ENCODE measurements at places on chromosomes 6 and 20.

- DNase-seq: no peak
These were observed 151.9 kb downstream of the CFAP61 start for GRCh38 chr20:20204256-20204655.

DNA sequence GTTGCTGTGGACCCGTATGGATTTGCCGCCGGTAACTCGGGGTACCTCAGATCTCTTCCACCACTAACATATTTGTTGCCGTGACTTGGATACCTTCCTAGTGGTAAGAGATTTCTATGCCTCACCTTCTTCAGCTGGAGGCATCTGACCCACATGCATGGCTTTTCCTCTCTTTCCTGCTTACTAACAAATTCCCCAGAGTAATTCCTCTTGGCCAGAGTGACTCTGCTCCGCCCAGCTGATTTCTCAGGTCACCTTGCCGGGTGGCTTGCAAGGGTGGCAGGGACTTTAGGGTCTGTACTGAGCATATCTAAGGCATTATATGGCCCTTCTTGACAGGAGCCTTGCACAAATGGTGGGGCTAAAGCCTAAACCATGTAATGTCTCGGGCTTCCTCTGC is 38.2 kb downstream of the FAM184A start:
- no peak for DNase-seq

- DNase-seq: no peak
These were observed 147.5 kb upstream of the TCF21 start for GRCh38 chr6:133741375-133741861.

GRCh38 chr6:73388433-73388799 is 6.2 kb upstream of the DDX43 start:
- DNase-seq: no peak

DNA sequence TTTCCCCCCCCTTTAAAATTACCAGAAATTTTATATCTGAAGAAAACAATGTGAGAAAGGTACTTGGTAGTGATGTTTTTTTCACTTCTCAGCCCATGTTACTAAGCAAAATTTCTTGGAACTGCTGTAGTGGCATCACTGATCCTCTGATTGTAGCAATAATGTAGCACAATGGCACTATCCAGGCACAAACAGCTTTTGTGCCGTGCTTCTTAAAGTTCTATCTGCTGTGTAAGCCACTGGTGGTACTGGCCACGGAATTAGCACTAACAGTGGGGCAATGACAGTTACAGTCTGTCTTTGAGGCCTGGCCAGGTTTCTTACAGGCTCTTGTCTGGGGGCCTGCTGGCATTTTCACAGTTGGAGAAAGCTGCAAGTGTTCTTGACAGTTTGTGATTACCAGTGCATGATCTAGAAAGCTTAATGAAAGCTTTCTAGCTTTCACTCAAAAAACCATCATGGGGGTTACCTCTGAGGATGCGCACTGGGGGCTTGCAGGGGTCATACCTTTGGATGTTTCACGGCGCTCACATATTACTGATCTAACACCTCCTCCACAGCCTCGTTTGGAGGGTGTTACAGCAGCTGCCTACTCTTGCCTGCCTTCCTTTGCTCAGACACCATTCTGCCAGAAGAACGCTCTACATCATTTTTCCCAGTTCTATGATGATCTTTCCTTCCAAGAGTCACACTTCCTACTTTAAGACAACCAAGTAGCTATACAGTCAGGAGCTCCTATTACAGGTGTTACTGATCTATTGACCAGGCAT is 58.4 kb upstream of the ARMH2 start:
- DNase-seq: no peak

DNA sequence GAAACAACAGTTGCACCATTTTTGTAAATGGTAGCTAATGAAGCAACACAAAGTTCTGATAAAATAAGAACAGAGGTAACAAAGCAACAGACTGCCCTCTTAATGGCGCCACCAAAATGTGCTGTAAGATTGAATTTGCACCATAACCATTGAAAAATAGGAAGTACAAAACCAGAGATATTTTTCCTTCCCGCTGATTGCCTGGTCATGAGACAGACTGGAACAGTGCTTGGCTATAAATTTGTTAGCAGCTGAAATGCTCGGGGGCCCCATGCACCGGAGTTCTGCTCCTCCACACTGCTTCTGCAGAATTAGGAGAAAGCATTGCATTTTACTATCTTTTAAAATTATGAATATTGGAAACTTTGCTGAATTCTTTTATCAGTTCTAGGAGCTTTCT is 164.4 kb upstream of the QKI start:
- no peak for DNase-seq

Data from central memory CD8-positive, alpha-beta T cell (primary cell).